ENCODE measurements at places on chromosomes 2 and 18. TPM values are rescaled to one million over a fixed set of nuclear protein-coding genes. Genes with fewer than 3 reads are reported as not detected.

GRCh38 chr2:17749753-17750438 is 3.7 kb downstream of the SMC6 start:
- DNase-seq: no peak

GRCh38 chr2:131659168-131659572 is 131.5 kb downstream of the CCDC74A start:
- DNase-seq: no peak

APLF gene
- 5.5 TPM for total RNA-seq

KIF5C gene
- total RNA-seq: 0.66 TPM

GRCh38 chr2:71101656-71102055 is 28.4 kb downstream of the MCEE start:
- no peak for DNase-seq

COL4A3 gene
- total RNA-seq: 55.9 TPM
